ENCODE measurements at places on chromosomes 2 and 18.

GRCh38 chr2:180124273-180125139 is 117.4 kb upstream of the CWC22 start:
- DNase-seq = no peak

DNA sequence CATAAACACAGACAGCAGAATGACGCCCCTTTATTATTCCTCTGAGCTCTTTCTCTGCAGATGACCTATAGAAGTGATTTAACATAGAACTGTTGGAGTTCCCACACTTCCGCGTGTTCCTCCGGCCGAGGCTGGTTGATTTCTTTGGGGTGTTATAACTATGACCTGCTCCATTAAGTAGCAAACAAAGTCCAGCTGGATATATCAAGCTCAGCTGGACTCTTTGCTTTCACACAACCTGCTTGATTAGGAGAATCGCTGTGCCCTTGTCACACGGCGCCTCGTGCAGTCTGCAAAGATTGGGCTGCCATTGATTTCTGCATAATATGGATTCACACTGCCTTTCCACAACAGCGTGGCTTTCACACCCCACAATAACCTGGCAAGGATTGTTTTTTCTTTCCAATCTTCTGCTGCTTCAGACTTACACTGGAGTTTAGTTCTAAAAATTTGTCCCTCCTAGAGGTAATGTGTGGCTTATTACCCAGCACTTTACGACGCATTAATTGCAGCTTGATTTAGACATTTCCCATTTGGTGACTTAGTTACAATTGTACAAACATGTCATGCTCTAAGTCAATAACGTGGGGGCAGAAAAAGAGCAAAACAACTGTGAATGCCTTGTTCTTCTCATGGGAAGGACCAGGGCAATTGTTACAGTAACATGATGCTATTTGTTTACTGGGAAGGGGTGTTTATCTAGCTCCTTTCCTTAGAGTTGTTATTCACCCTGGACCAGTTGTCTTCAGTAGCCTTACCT is 485.7 kb downstream of the TXNL1 start:
- no peak for DNase-seq

DNA sequence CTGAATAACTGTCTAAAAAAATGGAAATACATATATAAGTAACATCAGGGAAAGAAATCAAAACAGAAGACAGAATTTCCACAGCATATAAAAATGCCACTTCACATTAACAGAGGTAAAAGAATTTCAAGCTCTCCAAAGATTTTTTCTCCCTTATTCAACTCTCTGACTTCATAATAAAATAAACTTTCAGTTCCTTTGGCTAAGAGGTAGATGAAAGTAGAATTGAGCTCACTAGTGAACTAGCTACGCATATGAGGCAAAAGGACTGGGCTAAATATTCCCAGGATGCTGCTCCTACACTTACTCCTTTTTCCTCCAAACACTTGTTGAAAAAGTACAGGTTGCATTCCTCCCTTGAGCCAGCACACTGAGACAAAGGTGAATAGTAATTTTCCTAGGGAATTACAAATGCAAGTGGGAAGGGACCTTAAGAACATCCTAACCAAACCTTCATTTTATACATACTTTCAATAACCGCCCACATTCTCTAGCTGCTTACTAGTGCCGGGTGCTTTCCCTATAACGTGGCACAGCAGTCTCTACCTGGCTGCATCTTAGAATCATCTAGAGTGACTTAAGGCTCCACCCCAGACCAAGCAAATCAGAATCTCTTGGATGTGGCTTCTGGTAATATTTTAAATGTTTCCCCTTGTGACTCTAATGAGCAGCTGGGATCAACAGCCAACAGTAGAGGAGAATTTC is 136.6 kb downstream of the MTCL1 start:
- DNase-seq = no peak

DNA sequence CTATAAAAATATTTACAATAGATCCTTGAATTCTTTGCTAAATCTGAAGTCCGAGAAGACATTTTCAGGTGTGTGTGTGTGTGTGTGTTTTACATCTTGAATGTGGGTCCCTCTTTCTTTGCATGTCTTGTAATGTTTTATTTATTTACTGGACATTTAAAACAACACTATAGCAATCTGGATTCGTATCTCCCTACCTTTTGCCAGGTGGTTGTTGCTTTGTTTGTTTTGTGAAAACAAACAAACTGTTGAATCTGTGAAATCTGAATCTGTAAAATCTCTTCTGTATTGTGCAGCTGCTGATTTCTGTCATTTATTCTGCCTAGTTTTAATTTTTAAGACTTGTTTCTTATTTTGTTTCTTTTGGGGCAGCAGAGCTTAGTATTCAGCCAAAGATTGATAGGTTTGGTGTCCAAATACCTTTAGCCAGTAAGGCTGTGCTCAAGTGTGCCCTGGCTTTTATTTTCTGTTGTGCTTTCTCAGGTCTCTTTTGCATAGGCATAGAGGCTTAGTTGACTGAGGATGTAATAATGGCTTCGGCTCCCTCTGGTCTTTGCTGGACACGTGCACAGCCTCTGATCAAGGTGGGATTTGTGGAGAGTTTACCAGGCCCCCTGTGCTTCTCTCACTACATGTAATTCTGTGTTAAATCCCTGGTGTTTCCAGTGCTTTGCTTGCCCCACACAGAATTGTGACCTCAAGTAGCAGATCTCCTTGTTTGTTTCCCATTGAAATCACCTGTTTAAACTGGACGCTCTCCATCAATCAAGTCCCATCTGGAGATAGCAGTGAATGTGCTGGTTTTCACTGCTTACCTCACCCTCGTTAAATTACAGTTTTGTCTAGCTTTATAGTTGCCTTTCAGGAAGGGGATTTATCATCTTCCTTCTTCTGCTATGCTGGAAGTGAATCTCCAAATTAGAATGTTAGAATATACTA is 71.1 kb downstream of the BIRC6 start:
- no peak for DNase-seq

- DNase-seq = peak; percentile 17
Observed at GRCh38 chr2:152415231-152415642, 80.3 kb downstream of the FMNL2 start.

- DNase-seq = no peak
Observed at GRCh38 chr2:150478200-150478974, 9.1 kb downstream of the RND3 start.

DNA sequence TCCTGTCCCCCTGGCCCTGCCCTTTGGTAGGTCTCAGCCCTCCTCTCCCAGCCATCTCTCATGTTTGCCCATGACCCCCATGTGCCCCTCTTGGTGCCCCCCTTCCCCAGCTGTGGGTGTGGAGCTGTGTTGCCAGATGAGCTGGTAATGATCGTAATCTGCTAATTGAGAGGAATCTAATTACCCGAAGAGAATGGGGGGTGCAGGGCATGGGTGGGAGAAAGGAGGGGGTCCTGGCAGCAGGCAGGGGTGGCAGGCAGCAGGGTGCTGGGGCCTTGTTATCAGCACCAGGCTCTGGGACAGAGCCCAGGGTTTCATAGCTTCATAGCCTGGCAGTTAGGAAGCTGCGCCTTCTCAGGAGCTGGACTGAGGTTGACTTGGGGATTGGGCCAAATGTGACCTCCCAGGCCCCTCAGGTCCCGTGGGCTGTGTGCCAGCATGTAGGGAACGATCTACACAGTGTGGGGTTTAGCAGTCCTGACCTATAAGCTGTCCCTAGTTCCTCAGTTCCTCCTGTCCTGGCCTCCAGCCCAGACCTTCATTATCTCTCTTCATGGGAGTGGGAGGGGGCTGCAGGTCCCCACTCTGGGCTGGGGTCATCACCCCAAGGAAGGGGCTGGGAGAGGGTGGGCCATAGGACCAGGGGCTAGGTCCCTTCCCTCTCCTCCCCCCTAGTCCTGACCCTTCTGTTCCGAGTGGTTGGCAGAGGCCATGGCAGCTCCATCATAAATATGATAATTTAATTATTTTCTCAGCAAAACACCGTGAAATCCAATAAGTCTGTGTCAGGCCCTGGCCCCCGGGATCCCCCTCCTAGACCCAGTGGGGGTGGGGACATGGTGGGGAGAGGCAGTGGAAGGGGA is 6.5 kb upstream of the ASIC4 start:
- DNase-seq = no peak

- DNase-seq = no peak
Observed at GRCh38 chr2:150332383-150332782, 155.1 kb downstream of the RND3 start.
